SJCRH30 (cell line): ENCODE measurements at places on chromosomes 6 and 20. TPM values are rescaled to one million over a fixed set of nuclear protein-coding genes. Genes with fewer than 3 reads are reported as not detected.

Gene TRAPPC3L
- total RNA-seq: not detected in 2 replicates

Gene GPX5
- total RNA-seq: not detected in 2 replicates

Gene C20orf141
- total RNA-seq: not detected in 2 replicates

Gene ANGPT4
- not detected in 2 replicates for total RNA-seq

Gene VGLL2
- 5.7 and 7.0 TPM in 2 replicates for total RNA-seq

Gene PKIG
- total RNA-seq: 9.6 and 10.1 TPM in 2 replicates

Gene NR2E1
- 0.13 and 0.22 TPM in 2 replicates for total RNA-seq

Gene FUT9
- not detected in 2 replicates for total RNA-seq

Gene PARD6B
- total RNA-seq: 2.3 and 2.8 TPM in 2 replicates

Gene CRISP2
- not detected in 2 replicates for total RNA-seq

Gene WFDC10B
- total RNA-seq: not detected in 2 replicates

Gene DEFB129
- not detected in 2 replicates for total RNA-seq

Gene GTF3C6
- total RNA-seq: 119 and 120 TPM in 2 replicates

Gene LPA
- total RNA-seq: not detected in 2 replicates

Gene PI16
- total RNA-seq: not detected in 2 replicates

Gene BEND6
- total RNA-seq: 0.48 and 0.93 TPM in 2 replicates

- no peaks in the 10 kb centered on the region for H3K4me1 ChIP-seq
- no peak overlapping the region for H3K4me3 ChIP-seq
- H3K27ac ChIP-seq: no peak overlapping the region
Observed at GRCh38 chr20:17626217-17627007, 55.6 kb downstream of the RRBP1 start.

GRCh38 chr6:3139090-3139903 is 18.0 kb downstream of the TUBB2A start:
- no peak overlapping the region for H3K4me3 ChIP-seq
- H3K4me1 ChIP-seq: peaks cover 10% of the 10 kb centered on the region; the same call in 1 of the 2 replicates
- peak; percentile 56 for DNase-seq
- no peaks in the 10 kb centered on the region for H3K27me3 ChIP-seq
- no peak overlapping the region for H3K27ac ChIP-seq
- H3K36me3 ChIP-seq: no peaks in the 10 kb centered on the region

DNA sequence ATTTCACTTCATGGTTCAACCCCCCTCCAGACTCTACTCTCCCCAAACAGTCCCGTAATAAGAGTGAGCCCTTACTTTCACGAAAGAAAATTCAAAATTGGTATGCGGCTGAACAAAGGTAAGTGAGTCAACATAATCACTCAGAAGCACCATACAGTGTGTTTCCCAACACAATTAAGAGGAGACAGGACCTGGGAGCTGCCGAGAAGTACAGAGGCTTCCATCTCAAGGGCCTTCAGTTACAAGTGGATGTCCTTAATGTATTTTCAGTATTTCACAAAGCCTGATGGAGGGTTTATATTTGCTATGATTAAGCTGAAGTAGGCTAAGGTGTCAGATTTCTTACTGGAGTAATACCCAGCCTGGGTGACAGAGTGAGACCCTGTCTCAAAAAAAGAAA is 51.1 kb downstream of the MYO6 start:
- H3K27me3 ChIP-seq: no peaks in the 10 kb centered on the region
- no peak overlapping the region for H3K27ac ChIP-seq
- H3K4me1 ChIP-seq: no peaks in the 10 kb centered on the region
- no peak overlapping the region for H3K4me3 ChIP-seq
- no peak for DNase-seq
- H3K36me3 ChIP-seq: no peaks in the 10 kb centered on the region

DNA sequence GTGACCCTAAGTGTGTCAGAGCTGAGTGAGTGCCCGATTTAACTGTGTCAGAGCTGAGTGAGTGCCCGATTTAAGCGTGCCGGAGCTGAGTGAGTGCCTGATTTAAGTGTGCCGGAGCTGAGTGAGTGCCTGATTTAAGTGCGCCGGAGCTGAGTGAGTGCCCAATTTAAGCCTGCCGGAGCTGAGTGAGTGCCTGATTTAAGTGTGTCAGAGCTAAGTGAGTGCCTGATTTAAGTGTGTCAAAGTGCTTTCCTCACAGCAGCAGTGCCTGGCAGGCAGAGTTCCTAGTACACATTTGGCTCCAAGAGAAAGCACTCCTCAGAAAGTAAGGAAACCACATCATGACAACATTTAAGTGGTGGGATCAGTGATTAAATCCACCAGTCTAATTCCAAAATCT is 13.2 kb downstream of the SERAC1 start:
- DNase-seq: no peak
- peaks cover 10% of the 10 kb centered on the region; the same call in 1 of the 2 replicates for H3K36me3 ChIP-seq
- H3K27ac ChIP-seq: no peak overlapping the region
- no peaks in the 10 kb centered on the region for H3K27me3 ChIP-seq
- no peaks in the 10 kb centered on the region for H3K4me1 ChIP-seq

- H3K36me3 ChIP-seq: no peaks in the 10 kb centered on the region
- H3K27ac ChIP-seq: no peak overlapping the region
- no peaks in the 10 kb centered on the region for H3K4me1 ChIP-seq
- no peak for DNase-seq
- no peaks in the 10 kb centered on the region for H3K27me3 ChIP-seq
- H3K4me3 ChIP-seq: peak overlapping the region; percentile 73
Observed at GRCh38 chr6:10838794-10839333, 525 bp upstream of the MAK start.

DNA sequence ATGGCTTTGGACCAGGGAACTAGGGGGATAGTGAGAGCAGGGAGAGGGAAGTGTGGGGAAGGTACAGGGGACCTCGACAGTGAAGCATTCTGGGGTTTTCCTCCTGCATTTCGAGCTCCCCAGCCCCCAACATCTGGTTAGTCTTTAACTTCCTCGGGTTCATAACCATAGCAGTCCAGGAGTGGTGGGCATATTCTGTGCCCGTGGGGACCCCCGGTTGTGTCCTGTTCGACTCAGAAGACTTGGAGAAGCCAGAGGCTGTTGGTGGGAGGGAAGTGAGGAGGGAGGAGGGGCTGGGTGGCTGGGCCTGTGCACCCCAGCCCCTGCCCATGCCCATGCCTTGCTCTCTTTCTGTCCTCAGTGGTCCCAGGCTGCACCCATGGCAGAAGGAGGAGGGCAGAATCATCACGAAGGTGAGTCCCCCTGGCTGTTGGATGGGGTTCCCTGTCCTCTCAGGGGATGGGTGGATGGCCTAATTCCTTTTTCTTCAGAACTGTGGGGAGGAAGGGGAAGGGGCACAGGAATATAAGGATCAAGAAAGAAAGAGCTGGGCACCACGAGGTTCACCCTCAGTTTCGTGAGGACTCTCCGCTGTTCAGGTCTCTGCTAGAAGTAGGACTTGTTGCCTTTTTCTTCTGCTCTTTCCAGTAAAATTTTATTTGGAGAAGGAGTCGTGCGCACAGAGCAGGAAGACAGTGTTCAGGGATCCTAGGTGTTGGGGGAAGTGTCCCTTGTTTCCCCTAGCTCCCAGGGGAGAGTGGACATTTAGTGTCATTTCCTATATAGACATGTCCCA is 4.2 kb downstream of the VEGFA start:
- DNase-seq: no peak
- H3K36me3 ChIP-seq: peaks cover 14% of the 10 kb centered on the region
- no peak overlapping the region for H3K4me3 ChIP-seq

DNA sequence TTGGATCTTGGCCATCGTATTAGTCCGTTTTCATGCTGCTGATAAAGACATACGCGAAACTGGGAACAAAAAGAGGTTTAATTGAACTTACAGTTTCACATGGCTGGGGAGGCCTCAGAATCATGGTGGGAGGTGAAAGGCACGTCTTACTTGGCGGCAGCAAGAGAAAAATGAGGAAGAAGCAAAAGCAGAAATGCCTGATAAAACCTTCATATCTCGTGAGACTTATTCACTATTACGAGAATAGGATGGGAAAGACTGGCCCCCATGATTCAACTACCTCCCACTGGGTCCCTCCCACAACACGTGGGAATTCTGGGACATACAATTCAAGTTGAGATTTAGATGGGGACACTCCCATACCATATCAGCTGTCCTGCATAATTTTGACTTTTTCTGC is 20.1 kb upstream of the REPS1 start:
- no peaks in the 10 kb centered on the region for H3K27me3 ChIP-seq
- H3K27ac ChIP-seq: no peak overlapping the region
- no peak overlapping the region for H3K4me3 ChIP-seq

GRCh38 chr6:129370268-129370916 is 339.6 kb downstream of the ARHGAP18 start:
- no peaks in the 10 kb centered on the region for H3K27me3 ChIP-seq
- H3K27ac ChIP-seq: no peak overlapping the region
- no peak overlapping the region for H3K4me3 ChIP-seq
- no peaks in the 10 kb centered on the region for H3K36me3 ChIP-seq
- DNase-seq: peak; percentile 68

GRCh38 chr6:110628330-110628729 is 151.9 kb upstream of the SLC22A16 start:
- H3K27me3 ChIP-seq: no peaks in the 10 kb centered on the region
- no peak overlapping the region for H3K4me3 ChIP-seq
- H3K27ac ChIP-seq: no peak overlapping the region

- no peaks in the 10 kb centered on the region for H3K4me1 ChIP-seq
- H3K27ac ChIP-seq: no peak overlapping the region
- no peaks in the 10 kb centered on the region for H3K27me3 ChIP-seq
- no peak overlapping the region for H3K4me3 ChIP-seq
Observed at GRCh38 chr6:98589536-98589935, 244.8 kb upstream of the POU3F2 start.

- peaks cover 7% of the 10 kb centered on the region; the same call in 1 of the 2 replicates for H3K4me1 ChIP-seq
- H3K27me3 ChIP-seq: no peaks in the 10 kb centered on the region
- no peak for DNase-seq
- no peak overlapping the region for H3K4me3 ChIP-seq
- no peak overlapping the region for H3K27ac ChIP-seq
Observed at GRCh38 chr20:44478206-44478605, 2.5 kb downstream of the TTPAL start.

DNA sequence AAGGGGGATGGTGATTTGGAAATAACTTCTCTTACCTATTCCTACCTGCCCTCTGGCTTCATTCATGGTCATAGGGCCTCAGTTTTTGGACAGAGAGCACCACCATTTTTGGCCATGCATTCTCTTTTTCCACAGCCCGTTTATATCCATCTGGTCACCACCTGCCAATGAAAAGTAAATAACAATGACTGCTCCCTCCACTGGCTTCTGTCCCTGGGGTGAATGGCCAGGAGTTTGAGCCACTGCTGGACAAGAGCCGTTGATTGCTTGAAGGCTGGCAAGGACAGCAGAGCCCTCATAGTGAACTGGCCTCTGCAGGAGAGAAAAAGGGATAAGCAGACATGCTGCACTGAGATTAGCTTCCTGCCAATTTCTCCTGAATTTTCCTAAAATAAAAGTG is 261.8 kb downstream of the ADGB start:
- H3K36me3 ChIP-seq: no peaks in the 10 kb centered on the region
- H3K4me1 ChIP-seq: peaks cover 7% of the 10 kb centered on the region
- no peak overlapping the region for H3K27ac ChIP-seq
- no peak overlapping the region for H3K4me3 ChIP-seq

DNA sequence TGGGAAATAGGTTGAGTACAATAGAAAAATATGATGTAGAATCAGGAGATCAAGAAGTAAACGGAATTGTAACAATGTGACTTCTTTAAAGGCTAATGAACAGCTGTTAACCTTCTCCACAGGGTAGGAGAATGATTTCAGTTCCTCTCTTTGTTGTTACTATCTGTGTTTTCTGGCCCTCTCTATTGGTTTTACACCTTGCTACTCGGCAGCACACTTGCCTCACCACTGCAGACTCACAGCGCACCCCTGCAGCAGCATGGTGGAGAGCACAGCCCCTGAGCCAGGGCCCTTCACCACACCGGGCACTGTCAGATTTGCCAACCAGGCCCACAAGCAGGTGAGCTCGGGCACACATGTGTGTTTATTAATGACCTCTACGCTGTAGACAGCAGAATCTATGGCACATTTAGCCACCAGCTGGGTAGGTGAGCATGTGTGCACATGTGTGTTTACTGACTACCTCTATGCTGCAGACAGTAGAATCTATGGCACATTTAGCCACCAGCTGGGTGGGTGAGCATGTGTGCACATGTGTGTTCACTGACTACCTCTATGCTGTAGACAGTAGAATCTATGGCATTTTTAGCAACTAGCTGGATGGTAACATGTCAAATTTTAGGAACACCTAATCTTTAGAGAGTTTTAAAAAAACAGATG is 16.8 kb downstream of the SFT2D1 start:
- DNase-seq: no peak
- H3K4me3 ChIP-seq: no peak overlapping the region
- H3K36me3 ChIP-seq: peaks cover 57% of the 10 kb centered on the region
- H3K27ac ChIP-seq: no peak overlapping the region

GRCh38 chr6:38151580-38152500 is 332.3 kb downstream of the ZFAND3 start:
- no peak overlapping the region for H3K4me3 ChIP-seq
- H3K27me3 ChIP-seq: no peaks in the 10 kb centered on the region
- H3K4me1 ChIP-seq: no peaks in the 10 kb centered on the region
- H3K36me3 ChIP-seq: peaks cover 4% of the 10 kb centered on the region; the same call in 1 of the 2 replicates
- DNase-seq: no peak

DNA sequence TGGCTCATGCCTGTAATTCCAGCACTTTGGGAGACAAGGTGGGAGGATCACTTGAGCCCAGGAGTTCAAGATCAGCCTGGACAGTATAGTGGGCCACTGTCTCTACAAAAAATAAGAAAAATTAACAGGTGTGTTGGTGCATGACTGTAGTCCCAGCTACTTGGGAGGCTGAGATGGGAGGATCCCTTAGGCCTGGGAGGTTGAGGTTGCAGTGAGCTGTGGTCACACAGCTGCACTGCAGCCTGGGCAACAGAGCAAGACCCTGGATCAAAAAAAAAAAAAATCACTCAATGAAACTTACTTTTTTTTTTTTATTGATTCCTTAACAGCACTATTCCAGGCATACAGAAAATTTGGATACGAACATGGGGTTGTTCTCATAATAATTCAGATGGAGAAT is 14.0 kb downstream of the CDKAL1 start:
- no peaks in the 10 kb centered on the region for H3K27me3 ChIP-seq
- DNase-seq: no peak
- H3K36me3 ChIP-seq: peaks cover 24% of the 10 kb centered on the region
- H3K4me3 ChIP-seq: no peak overlapping the region

- H3K36me3 ChIP-seq: no peaks in the 10 kb centered on the region
- H3K27me3 ChIP-seq: no peaks in the 10 kb centered on the region
- H3K27ac ChIP-seq: no peak overlapping the region
- H3K4me1 ChIP-seq: no peaks in the 10 kb centered on the region
Observed at GRCh38 chr6:84441456-84441855, 214.0 kb upstream of the CEP162 start.

DNA sequence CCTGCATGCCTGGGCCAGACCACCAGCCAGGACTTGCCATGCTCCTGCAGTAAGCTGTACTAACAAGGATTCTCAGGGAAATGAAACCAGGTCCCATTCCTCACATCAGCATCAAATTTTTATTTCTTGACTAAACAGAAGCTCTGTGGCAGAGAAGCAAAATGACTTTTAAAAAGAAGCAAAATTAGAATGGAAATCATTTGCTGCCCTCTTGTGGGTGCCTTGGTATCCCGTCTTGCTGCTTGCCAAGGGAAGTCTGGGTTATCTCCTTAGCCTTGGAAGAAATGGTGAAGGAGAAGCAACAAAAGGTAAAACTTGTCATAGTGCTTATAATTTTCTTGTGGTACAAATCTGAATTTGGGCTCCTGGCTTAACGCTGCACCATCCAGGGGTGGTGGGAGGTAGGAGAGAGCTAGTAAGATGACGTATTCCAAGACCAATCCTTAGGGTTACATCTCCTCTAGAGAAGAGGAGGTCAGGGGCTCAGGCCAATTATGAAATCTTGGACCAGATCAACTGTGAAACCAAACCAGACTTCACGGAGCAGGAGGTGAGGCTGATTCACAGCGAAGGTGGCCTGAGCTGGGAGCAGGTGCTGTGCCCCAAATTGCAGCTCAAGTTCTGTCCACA is 107.5 kb downstream of the FAXC start:
- no peaks in the 10 kb centered on the region for H3K27me3 ChIP-seq
- no peaks in the 10 kb centered on the region for H3K36me3 ChIP-seq
- H3K4me1 ChIP-seq: no peaks in the 10 kb centered on the region
- no peak overlapping the region for H3K4me3 ChIP-seq
